ENCODE measurements at places on chromosomes 13 and 19.

DNA sequence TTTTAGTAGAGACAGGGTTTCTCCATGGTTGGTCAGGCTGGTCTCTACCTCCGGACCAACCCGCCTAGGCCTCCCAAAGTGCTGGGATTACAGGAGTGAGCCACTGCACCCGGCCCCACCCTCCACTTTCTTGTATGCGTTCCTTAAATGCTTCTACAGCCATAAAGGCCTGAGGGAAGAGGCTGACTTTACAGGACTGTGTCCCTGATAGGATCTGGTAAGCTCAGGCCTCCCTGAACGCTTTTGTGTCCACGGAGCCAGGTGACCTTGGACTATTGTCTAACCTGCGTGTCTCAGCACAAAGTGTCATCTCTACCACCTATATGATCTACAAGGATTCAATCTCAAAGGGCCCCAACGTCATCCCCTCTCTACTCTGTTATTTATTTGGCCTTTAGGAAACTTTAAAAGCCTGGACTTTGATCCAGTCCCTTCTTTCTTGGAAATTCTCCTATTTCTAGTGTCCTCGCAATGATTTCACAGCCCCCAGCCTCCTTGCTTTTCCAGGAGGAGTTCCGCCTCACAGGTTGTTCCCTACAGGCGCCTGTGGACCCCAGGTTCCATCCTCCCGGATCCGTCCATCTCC, 701 bp downstream of the ZNF552 start:
- DNase-seq, result no peak

- DNase-seq, result no peak
Observed at GRCh38 chr13:46480131-46480530, 72.8 kb upstream of the LRCH1 start.

- no peak for DNase-seq
Observed at GRCh38 chr13:75341028-75341427, 140.9 kb downstream of the TBC1D4 start.

- DNase-seq, result no peak
Observed at GRCh38 chr19:13727798-13728197, 36.5 kb upstream of the MRI1 start.

DNA sequence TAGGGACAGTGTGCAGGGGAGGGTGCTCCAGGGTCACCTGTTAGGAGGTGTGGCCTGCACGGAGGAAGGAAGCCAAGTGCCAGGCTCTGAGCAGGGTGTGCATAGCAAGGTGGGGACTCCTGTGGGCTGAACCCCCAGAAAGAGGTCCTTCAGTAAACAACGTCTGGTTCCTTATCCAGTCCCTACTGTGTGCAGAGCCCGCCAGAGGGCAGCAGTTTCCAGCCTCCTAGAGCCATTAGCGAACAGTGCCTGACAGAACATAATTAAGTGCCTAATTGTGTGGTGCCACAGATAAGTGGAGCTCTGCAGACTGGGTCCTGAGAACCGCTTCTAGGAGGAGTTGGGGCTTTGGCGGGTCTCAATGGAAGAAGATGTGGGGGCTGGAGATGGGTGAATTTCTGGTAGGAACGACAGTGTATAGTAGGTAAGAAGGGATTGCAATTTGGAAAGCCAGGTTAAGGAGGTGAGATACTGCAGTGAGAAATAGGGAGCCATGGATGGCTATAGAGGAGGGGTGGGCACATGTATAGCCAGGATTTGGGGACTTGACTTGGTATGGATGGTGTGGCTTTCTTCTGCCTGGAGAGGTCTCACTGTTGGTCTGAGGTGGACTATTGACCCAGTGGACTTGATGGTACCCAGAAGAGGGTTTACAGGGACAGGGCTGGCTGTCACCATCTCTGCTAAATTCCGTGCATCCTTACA, 323.1 kb downstream of the ZNF536 start:
- no peak for DNase-seq

- no peak for DNase-seq
Observed at GRCh38 chr19:32349724-32350470, 4.5 kb downstream of the ZNF507 start.

- no peak for DNase-seq
Observed at GRCh38 chr19:50663482-50663790, 14.2 kb downstream of the C19orf81 start.

DNA sequence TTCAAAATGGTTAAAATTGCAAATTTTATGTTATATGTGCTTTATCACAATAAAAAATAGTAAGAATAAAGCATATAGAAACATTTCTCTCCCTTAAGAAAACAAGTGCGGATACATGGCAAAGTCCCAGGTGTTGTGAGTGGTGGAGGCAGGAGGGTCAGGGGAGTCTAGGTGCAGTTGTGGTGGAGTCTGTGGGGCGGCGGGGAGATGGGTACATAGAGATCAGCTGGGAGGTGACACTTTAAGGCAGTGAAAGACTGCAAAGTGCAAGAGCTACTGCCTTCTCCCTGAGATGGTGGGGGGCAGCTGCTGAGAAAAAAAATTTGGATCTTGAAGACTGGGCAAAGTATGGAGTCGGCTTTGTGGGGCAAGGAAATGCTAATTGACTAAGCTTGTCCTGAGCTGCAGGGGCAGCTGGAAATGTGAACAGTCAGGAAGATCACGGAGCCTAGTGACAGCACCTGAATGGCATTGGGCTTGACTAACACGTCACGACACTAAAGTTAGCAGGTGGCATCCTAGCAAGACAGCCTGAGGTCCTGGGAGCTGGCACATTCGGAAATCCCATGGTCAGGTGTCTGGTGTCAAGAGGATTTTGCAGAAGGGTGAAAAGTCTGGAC, 72.9 kb upstream of the IRS2 start:
- no peak for DNase-seq

DNA sequence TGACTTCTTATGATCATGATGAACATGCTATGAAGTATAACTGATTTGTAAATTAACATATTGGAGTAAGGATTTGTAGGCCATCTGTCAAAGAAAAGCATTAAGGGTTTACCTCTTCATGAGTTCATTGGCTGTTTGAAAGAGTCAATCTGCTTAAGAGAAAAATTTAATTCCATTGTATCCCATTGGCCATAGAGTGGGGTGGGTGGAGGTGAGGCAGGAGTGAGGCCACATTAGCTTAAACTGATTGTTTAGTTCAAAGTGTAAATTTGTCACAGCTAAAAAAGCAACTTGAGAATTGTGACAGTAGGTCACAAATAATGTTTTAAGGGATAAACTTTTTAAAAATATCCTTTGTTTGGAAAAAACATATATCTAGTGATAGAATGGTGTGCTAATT, 11.4 kb downstream of the GPR180 start:
- no peak for DNase-seq

DNA sequence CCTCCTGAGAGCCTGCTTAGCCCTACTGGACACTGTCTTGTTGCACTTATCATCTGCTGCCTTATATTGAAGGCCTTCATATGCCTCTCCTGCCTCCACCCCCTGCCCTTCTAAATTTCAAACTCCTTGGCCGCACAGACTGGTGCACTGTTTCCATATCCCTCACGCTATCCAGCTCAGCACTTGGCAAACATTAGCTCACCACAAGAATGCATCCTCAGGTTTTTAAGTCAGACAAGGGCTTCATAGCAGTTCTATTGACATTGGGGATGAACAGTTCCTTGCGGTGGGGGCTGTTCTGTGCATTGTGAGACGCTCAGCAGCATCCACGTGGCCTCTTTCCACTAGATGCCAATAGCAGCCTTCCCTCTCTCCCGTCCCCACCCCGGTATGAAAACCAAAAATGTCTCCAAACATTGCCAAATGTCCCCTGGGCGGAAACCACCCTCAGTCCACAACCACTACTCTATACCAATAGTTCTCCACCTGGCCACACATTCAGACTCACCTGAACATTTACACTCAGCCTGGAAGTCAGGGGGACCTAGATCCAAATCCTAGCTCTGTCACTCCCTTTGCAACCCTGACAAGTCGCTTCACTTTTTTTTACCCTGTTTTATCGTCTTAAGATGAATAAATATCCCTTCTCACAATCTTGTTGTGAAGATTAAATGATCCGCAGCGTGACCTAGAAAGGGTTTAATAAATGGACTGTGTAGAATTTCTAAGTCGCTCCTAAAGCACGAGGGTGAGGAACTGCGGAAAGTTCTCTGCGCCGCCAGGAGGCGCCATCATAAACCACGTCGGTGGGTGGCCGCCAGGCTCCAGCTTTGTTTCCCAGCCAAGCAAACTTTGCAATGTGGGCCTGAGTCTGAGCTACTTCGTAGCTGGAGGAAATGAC, 3.6 kb upstream of the CEACAM3 start:
- DNase-seq, result peak; percentile 67

DNA sequence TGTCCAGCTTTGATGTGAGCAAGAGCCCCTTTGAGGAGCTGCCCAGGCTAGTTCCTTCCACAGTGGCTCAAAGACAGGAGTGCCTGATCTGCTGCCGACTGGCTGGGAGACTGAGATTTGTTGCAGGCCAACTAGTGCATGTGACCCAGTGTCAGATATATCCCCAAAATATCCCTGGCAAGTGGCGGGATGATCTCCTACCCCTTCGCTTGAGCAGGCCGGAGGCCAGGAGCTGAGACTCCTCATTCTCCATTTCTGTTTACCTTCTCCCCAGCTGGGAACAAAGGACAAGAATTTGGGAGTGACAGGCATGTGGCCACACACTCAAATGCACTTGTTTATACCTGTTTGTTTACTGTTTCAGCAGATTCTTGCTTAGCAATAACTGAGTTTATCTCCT, 37.1 kb upstream of the XPO4 start:
- DNase-seq, result no peak

DNA sequence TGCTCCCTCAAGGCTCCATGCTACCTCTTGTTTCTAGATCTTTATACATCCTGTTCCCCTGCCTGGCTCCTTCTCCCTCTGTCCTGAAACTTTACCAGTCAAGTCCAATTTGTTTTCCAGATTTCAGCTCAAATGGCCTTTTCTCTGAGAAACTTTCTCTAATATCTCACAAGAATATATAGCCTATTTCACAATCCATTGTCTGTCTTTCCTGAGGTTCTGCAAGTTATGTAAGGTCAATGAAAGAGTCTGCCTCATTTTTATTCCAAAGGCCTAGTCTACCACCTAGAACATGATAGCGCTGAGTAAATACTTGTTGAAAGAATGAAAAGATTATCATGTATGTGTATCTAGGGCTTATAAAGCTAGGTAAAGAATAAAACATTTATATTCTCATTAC, 348.8 kb downstream of the SPRY2 start:
- no peak for DNase-seq

- no peak for DNase-seq
Observed at GRCh38 chr13:113884821-113885220, 20.9 kb upstream of the GAS6 start.

- DNase-seq, result no peak
Observed at GRCh38 chr13:35770756-35771297, 294.3 kb upstream of the MAB21L1 start.

- peak; percentile 52 for DNase-seq
Observed at GRCh38 chr19:34120846-34121639, 51.3 kb upstream of the LSM14A start.

GRCh38 chr13:111539791-111540446, 219.5 kb downstream of the TEX29 start:
- DNase-seq, result no peak

- no peak for DNase-seq
Observed at GRCh38 chr13:61546413-61546812, 130.8 kb upstream of the PCDH20 start.

- DNase-seq, result no peak
Observed at GRCh38 chr13:109547942-109548341, 238.4 kb downstream of the IRS2 start.

DNA sequence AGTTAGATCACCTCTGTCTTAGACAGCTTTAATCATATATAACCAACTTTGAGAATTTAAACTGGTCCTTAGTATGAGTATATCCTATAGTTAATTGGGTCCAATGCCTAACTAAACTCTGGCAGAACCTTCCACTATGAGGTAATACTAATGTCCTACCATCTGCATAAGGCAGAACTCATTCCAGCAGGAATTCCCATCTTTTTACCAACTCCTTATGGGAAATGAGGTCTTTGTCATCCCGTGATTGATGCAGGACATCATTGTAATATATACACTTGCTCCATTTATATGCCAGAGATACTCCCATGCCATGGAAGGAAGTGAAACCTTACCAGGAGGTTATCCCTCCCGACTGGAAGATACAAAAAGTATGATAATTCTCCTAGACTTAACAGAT, 2.8 kb downstream of the KCTD4 start:
- DNase-seq, result no peak

DNA sequence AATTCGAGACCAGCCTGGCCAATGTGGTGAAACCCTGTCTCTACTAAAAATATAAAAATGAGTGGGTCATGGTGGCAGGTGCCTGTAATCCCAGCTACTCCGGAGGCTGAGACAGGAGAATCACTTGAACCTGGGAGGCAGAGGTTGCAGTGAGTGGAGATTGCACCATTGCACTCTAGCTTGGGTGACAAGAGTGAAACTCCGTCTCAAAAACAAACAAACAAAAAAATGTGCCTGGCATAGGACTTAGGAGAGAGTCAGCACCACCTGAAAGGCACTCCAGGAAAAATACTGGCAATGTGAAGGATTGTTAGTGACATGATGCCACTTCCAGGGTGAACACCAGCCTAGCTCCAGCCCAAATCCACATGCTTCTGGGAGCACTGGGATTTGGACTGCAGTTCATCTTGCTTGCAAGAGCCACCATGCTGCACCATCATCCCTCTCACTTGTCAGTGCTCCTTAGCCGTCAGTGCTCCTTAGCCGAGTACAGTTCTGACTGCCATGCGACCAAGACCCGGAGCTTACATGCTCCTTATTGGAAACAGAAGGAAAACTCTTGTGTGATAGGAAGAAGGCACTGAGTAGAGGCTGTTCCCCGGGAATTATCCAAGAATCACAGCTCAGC, 145.1 kb upstream of the RNF113B start:
- no peak for DNase-seq

DNA sequence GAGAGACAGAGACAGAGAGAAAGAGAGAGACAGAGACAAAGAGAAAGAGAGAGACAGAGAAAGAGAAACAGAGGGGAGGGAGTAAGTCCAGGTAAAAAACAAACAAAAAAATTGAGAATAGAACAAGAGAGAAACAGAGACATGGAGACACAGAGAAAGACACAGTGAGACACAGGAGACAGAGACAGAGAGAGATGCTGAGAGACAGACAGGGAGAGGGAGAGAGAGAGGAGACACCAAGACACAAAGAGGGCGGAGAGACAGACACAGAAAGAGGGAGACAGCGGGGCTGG, 5.8 kb upstream of the PROZ start:
- no peak for DNase-seq

DNA sequence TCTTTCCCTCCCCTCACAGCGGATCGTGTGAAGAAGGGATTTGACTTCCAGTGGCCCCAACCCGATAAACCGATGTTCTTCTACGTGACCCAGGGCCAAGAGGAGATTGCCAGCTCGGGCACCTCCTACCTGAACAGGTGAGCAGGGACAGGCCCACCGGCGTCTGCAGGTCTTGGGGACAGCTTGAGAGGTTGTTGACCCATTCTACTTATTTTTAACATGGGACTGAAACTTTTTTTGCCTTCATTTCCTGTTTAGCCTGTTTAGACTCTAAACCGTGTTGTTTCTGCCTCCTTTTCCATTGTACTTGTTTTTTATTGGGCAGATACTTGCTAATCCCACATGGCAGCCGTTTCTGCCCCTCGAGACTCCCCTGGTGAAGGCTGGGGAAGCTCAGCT, 28.5 kb downstream of the UPF1 start:
- DNase-seq, result no peak
